ENCODE measurements at places on chromosomes 13 and 19.
A peak's percentile ranks its signal among the peaks of the same experiment; 100 is the strongest.

GRCh38 chr19:8501981-8502380 is 459 bp downstream of the PRAM1 start:
- no peak for DNase-seq

DNA sequence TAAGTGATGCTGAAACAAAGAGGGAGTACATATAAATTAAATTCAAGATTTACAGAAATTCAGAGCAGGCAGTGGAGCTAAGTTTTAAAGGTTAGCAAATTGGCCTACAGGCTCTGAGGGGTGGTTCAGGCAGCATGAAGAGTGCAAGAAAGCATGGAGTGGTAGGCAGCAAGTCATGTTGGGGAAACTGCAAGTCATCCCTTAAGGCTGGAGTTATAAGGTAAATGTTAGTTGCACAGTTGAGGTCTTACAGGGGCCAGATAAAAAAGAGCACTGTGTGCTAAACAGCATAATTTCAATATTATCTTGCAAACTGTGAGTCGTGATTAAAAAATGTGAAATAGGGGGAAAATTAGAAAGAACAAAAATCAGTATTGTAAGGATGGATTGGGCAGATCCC is 106.2 kb downstream of the VWA8 start:
- no peak for DNase-seq

DNA sequence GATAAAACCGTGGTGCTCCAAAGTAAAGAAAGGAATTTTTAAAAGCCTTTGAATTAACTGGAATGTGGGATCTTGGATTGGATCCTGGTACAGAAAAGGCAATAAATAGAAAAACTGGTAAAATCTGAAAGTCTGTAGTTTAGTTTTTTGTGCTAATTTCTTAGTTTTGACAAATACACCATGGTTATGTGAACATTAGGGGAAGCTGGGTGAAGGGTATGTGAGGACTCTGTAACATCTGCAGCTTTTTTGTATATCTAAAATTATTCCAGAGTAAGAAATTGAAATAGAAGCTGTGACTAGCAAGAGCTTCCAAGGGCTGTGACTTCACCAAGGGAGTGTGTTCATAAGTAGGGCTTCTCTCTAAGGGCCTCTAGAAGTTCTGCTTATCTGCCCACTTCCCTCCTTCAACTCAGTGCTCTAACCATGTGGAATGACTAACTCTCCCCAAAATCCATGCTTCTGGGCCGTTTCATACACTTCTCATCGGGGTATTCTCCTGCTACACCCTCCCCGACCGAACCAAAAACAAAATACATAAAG is 26.5 kb downstream of the ARHGAP35 start:
- DNase-seq = no peak

DNA sequence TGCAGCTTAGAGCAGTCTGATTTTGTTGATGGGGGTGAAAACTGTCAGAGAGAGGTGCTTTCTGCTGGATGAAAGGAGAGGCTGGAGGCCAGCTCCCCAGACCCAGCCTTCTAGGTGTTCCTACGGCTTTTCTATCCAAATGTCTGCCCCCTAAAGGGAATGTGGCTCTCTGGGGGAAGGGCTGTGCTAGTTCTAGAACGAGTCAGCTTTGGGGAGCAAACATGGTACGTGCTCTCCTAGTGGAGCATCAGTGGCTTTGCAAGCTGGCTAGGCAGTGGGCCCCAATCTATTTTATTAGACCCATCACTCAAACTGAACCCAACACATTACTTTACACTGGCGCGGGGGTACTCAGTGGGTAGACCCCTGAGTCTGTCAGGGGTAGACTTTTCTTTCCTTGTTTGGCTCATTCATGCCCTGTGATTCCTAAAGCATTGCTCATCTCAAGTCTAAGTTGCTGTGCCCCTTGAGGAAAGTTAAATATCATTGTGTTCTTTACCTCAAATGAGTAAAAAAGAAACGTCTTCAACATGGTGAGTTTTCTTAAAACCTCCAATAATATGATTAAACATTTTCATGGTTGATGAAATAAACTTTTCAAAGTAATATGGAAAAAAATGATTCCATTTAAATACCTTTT is 254.9 kb downstream of the DLEU7 start:
- DNase-seq = no peak

DNA sequence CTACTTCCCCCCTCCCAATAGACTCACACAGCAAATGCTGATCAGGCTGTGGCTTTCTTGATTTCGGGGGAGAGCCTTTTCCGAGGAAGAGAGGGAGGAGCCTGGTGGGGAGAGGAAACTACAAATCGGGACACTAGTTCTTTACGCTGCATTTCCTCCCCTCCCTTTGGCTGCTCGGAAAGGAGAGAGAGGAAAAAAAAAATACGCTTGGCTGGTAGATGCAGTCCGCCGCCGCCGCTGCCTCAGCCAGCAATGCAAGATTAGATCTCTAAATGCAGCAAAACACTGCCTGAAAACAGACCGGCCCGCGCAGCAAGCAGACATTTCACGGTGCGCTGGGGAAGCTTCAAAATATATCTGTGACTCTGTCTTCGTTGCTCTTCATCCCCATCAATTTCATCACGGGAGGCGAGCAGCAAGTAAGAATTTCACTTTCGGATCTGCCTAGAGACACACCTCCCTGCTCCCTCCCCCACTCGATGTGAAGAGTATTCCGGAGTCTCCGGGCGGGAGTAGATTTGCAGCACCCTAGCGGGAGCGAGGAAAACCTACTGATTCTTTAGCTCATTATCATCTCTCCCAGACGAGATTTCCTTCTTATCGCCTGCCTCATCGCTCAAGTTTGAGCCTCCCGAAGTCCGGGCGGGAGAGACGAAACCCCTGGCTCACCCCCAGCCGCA is at the start of gene PCDH17:
Gene PCDH17 (plus strand): TSS at position 149 of the 680 bp plus-strand sequence. CDS start 803 bp downstream, outside the sequence.
- DNase-seq = no peak

GRCh38 chr13:36057041-36057440 is 74.1 kb downstream of the DCLK1 start:
- DNase-seq = no peak

DNA sequence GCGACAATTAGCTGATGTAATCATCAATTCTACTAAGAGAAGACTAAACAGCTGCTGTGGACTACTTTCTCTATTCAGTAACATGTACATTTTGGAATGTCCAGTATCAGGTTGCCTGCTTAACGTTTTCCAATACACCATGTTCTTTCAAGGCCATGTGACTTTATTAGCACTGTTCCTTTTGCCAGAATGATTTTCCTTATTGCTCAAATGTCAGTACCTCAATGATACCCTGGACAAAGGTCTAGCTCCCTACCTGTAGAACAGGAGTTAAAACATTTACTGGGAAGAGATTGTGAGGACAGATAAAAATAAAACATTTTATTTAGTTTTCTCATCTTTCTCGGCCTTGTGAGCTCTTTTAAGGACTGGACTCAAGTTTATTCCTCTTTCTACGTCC is 3.8 kb upstream of the RBM26 start:
- no peak for DNase-seq

DNA sequence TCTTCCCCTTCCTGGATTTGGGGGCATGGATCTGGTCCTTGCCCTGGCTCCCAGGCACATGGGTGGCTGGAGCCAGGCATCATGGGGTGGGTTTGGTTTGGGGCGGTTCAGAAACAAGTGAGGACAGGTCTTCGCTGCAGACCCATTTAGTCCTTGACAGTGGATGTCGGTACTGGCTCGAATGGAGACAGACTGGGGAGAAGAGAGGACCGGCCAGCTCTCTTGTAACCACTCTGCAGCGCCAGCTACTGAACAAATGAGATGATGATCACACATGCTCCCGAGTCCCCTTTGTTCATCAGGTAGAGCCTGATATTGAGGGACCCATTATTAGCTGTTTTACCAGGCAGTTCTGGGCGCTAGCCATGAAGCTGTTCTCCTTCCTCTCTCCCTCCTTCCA is 64.5 kb downstream of the CHST8 start:
- DNase-seq = no peak

- DNase-seq = no peak
Measured at GRCh38 chr19:50947123-50947522, 5.7 kb downstream of the KLK5 start.

DNA sequence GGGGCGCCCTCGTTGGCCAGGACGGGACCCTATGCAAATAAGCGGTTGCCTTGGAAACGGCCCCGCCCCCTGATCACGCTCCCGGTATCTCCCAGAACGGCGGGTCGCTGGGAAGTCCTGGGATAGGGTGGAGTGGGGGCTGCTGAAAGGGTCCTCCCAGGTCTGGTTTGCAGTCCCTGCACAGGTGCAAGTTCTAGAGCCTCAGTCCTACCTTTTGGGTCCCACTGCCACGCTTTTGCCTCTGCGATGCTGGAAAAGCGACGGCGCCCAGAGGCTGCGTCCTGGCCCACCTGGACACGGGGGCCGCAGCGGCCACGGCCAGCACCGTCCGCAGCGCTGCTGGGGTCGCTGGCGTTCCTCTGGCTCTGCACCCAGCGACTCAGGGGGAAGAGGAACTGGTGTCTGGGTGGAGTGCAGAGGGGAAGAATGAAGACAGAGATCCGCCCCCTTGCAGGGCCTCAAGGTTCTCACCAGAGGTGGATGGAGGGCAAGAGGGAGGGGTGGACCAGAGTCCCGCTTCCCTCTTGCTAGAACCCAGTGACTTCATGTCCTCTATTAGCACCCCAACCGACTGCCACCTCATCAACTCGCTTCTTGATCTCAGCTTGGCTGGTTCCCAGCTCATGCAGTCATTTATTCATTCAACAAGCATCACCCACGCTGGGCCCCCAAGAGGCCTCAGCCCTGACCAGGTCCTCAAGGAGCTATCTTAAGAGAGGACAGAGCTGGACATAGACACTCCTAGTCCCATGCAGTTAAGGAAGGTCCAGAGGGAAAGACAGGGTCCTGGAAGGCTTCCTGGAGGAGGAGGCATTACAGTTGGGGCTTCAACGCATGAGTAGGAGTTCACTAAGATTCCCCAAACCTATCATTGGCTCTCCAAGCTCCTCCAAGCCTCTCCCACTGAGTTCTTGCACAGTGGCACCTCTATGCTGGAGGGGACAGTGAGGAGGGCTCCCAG is at the start of gene LRRC25:
Gene LRRC25 (minus strand): TSS at position 381 of the 961 bp plus-strand sequence. CDS start 659 bp downstream, outside the sequence.
- DNase-seq = no peak

DNA sequence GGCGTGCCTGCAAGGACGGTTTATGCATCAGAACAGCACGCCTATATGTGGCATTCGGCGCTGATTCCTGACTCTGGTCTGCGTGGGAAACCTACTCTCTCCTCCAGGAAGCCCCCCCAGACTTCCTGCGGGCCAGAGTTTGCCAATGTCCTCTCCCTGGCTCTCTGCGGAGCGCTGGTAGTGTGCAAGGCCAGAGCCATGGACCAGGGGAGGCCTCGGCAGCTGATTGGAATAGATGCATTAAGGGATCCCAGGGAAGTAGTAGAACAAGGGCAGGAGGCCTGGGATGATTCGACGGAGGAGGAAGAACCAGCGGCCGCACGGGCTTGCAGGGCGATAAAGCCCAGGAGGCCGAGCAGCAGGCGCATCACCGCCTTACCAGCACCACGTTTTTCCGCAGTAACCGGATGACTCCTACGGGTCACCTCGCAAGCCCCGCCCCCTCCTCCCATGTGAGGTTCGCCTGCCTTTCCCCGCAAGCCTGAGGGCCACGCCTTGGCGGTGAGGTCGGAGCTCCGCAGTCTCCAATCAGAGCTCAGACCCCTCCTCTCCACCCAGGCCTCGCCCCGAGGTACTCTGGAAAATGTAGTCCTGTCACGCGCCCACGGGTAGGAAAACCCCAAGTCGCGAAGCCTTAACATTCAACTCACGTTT is 5.0 kb downstream of the CLEC11A start:
- DNase-seq = peak; percentile 49

DNA sequence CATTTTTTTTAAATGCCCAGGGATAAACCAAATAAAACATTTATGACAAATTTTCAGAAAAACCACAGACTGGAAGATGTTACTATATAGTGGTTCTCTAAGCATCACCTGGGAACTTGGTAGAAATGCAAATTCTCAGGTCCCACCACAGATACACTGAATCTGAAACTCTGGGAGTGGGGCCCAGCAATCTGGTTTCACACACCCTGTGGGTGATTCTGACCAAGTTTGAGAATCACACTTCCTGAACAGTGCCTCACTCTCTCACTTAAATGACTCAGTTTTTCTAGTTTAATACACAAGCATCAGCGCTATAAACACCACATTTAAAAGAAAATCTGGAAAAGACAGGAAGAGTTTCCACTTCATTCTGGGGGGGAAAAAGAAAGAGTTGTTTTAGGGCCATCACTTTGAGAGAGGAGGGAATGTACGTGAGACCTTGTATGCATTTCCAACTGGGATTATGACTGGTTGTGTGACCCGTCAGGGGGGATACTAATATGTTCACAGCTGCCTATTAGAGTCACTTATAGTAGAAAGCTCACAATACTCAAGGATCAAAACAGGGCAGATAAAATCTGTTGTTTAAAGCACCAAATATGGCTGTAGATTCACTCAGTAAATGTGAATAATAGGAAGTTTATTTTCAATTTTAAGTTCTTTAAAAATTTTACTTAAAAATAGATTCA is 567.7 kb downstream of the GPC6 start:
- DNase-seq = no peak

DNA sequence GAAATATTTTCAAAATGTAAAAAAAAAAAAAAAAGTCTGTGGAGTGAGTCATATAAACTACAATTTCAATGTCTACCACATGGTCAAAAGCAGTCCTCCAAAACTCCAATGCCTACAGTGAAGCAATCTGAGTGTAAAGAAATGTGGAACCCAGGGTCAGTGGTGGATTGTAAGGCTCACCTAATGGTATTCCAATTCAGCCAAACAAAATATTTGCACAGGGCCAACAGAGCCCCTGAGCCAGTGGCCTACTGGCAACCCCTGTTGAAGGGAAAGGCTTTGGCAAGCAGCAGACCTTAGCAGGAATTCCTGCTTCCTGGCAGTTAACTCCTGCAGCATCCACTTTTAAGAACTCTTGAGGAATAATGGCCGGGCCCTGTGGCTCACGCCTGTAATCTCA is 3.4 kb downstream of the DNMT1 start:
- peak; percentile 53 for DNase-seq

GRCh38 chr19:1258707-1259205 is 10.4 kb downstream of the MIDN start:
- DNase-seq = no peak

DNA sequence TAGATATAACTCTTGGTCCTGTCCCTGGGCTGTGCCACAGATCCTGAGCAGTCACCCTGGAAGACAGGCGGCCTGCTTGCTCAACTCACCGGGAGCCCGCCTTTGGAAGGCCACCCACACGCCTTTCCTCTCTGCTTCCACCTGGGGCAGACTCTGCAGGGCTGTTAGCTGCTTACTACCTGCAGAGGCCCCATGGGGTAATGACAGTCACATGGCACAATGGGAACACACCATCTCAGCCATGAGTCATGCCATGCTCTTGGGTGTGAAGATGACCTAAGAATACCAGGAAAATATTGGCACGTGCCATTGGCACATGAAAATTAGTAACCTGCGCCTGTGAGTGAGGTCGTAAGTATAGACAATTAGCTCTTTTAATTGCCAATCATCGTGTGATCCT is 108.6 kb downstream of the COL4A2 start:
- DNase-seq = no peak
